Activated naive CD4-positive, alpha-beta T cell treated with anti-CD3 and anti-CD28 coated beads for 36 hours (primary cell): ENCODE measurements at places on chromosomes 5 and 9. TPM values are rescaled to one million over a fixed set of nuclear protein-coding genes. Genes with fewer than 3 reads are reported as not detected.

Gene ADRA1B
- total RNA-seq: not detected

Gene SPAG8
- 0.95 TPM for total RNA-seq

Gene PCDHB16
- not detected for total RNA-seq

Gene FANCC
- total RNA-seq: 14.5 TPM

Gene SPRY4
- total RNA-seq: 0.31 TPM

Gene FOXD4
- not detected for total RNA-seq

Gene FBXW5
- 44.0 TPM for total RNA-seq

Gene MTAP
- total RNA-seq: 59.0 TPM

Gene DPYSL3
- total RNA-seq: 0.12 TPM

Gene BTNL3
- not detected for total RNA-seq

Gene CDH10
- total RNA-seq: not detected

Gene MYMK
- not detected for total RNA-seq

Gene TMEM252
- total RNA-seq: not detected

Gene FAM174A
- 3.9 TPM for total RNA-seq

Gene PLPP7
- total RNA-seq: 0.26 TPM

Gene SPINK5
- total RNA-seq: not detected

Gene LCN1
- 0.29 TPM for total RNA-seq

Gene NRARP
- total RNA-seq: 1.8 TPM

Gene IL7R
- 147 TPM for total RNA-seq

Gene C9orf152
- total RNA-seq: not detected

Gene CDH18
- not detected for total RNA-seq

Gene ECM2
- total RNA-seq: not detected

Gene LHX3
- not detected for total RNA-seq

Gene NKD2
- 2.5 TPM for total RNA-seq

Gene PSD2
- total RNA-seq: not detected

Gene LCN6
- not detected for total RNA-seq

Gene RLN1
- total RNA-seq: 0.95 TPM

Gene MARVELD2
- 0.64 TPM for total RNA-seq

Gene RGS14
- total RNA-seq: 39.2 TPM

Gene FOXD4L3
- not detected for total RNA-seq

Gene KCNIP1
- total RNA-seq: not detected

Gene PCDHA8
- total RNA-seq: not detected

Gene FGF1
- not detected for total RNA-seq

Gene HMGCS1
- total RNA-seq: 105 TPM

Gene OTP
- not detected for total RNA-seq

Gene FOXD4L6
- total RNA-seq: not detected

Gene GGTA1
- total RNA-seq: not detected

Gene SPINK7
- total RNA-seq: not detected

Gene PRUNE2
- total RNA-seq: not detected

Gene EMB
- 43.7 TPM for total RNA-seq

Gene ORM2
- not detected for total RNA-seq

Gene FRMPD1
- total RNA-seq: not detected

Gene CCDC180
- 1.9 TPM for total RNA-seq

Gene PCDHB6
- not detected for total RNA-seq

Gene SV2C
- total RNA-seq: not detected
